ENCODE measurements at places on chromosomes 2 and 18. TPM values are rescaled to one million over a fixed set of nuclear protein-coding genes. Genes with fewer than 3 reads are reported as not detected.

- DNase-seq, result no peak
Observed at GRCh38 chr2:157793053-157793612, 83.0 kb downstream of the ACVR1 start.

- no peak for DNase-seq
Observed at GRCh38 chr2:219020604-219021365, 20.5 kb downstream of the CFAP65 start.

DNA sequence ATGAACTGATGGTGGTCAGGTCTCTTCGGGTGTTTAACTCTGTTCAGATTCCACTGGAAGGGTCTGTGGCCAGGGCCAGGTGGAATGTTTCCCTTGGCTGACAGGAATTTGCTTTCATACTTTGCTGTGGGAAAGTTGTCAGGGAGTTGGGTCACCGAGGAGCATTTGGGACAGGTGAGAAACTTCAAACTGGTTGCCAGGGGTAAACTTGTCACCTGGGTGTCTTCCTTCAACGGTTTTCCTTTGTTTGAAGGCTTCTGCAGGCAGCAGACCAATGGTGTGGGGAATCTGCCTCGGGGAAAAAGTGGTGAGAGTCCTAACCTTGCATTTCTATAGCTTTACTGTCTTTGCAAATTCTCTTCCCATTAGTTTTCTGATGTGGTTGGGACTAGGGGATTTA lies 92.2 kb downstream of the TGFA start:
- no peak for DNase-seq

- DNase-seq, result no peak
Observed at GRCh38 chr2:119051263-119051662, 107.3 kb downstream of the C1QL2 start.

DNA sequence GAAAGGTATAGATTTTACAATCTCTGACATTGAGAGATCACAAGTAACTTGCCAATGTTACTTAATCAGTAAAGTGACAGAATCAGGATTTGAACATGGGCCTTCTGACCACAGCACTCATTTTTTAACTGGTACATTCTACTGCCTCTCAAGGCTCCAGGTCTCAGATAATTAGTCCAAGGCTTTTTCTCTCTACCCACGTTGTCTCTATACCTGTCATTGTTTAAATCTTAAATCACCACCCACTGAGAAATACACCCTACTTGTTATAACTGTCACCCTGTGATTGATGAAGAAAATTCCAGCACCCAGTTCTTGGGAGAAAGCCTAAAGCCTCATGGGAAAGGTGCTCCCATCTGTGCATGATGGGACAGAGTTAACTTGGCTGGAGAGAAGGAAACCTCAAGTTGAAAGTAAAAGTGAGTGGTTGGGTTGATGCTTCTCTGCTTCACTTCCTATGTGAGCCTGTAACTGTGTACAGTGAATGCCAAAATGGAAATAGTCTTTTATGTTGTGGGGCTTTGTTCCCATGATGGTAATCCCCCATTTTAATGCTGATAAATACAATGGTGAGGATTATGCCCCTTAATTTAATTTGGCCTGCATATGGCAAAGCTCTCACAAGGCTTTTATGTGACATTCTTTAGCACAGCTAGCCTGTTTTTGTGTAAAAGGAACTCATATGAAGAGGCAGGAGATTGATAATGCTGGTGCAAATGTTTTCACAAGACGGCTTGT lies 190.1 kb upstream of the SP5 start:
- DNase-seq, result no peak

- DNase-seq, result no peak
Observed at GRCh38 chr2:216183462-216183861, 74.3 kb downstream of the XRCC5 start.

DNA sequence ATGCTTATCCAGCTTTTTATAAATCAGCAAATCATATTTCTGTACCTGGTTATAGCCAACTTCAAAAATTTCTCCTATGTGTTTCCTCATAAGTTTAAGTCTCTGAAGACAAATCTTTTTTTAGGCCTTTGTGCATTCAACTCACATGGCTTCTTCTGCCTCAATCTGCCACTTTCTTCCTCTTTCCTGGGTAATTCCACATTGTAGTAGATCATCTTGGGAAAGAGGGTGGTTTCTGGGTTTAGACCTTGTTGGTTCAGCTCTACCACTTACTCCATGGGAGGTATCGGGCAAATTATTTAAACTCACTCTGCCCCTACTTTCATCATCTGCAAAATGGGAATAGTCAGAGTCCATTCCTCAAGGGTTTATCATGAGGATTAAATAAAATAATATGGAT lies 707.0 kb upstream of the ZEB2 start:
- no peak for DNase-seq

DNA sequence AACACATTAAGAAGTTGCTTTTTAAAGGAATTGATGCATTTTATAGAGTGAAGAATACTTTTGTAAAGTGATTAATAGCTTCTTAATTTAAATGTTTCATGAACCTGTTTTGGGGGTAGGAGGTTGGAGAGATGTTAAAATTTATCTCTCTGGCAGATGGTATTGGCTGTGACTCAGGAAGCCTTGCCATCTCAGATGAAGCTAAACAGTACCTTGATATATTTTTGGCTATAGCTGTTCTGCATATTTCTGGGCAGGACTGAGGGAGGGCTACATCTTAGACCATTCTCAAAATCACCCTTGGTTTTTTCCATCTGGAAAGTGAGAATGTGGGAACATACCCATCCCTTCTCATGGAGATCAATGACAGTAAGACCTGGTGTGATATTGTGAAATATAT lies 13.4 kb downstream of the CAPN14 start:
- DNase-seq, result no peak

DNA sequence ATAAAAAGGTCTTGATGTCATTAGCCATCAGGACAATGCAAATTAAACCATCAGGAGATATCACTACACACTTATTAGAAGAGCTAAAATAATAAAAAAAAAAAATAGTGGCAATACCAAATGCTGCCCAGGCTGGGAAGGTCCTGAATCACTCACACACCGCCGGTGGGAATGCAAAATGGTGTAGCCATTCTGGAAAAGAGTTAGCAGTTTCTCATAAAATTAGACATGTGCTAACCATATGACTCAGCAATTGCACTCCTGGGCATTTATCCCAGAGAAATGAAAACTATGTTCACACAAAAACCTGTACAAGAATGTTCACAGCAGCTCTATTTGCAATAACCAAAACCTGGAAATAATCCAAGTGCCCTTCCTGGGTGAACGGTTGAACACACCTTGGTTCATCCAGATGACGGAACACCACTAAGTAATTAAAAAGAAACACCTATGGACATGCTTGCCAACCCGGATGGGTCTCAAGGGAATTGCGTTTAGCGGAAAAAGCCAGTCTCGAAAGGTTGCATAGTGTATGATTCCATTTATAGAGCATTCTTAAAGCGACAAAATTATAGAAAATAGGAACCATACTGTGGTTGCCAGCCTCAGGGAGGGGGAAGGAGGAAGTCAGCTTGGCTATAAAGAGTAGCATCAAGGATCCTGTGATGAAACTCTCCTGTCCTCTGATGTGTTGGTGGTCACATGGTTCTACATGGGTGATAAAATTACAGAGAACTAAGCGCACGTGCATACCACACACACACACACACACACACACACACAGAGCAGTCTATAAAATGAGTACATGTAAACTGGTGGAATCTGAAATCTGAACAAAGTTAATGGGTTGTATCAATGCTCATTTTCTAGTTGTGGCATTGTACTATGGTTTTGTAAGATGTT lies 4.6 kb downstream of the MBP start:
- DNase-seq, result no peak

DNA sequence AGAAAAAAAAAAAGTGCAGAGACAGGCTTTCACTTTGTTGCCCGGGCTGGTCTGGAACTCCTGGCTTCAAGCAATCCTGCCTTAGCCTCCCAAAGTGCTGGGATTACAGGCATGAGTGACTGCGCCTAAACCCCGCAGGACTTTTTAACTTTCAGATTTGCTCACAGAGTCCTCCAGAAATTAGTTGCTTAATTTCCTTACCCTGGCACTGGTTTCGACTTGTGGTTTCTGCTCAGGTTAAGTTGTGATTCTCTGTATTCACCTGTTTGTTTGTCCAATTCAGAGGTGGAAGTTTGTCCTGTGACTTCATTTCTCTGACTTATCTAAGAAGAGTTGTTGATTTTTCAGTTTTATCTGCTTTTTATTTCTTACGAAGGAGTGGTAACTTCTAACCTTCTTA lies 238.1 kb downstream of the TMEM182 start:
- no peak for DNase-seq

DNA sequence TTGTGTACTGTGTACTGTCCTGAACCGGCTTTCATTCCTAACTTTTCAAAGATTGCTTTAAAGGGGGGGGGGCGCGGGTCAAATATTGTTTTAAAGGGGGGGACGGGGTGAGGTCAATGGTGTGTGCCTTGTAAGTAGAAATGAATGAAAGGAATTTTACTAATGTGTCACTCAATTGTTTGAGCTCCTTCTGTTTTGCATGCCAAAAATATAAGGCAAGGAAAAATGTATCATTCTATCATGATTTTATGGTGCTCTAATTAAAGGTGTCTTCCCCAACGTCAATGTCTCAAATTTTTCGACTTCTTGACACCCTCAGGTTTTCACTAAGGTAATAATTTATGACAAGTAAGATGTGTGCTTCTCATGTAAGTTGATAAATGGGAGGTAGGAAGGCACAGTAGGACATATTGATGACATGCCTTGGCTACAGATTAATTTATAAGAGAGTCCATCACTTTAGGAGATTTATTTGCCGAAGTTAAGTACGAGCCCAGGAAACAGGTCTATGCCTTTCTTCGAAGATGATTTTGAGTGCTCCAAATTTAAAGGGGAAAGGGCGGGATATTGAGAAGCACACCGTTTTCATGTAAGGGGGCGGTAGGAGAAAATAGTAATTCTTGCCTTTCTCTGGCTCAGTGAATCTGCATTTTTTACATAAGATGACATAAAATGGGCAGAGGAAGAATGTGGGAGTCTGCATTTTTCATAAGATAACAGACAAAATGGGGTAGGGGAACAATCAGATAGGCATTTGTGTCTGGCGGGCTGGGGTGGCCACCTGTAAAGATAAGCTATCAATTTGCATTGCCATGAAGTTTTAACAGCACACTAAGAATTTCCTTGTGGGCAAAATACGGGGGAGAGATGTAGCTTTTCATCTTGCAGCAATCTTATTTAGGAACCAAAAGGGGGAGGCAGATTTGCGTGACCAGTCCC lies 1.2 kb upstream of the TRAPPC8 start:
- DNase-seq, result no peak

- no peak for DNase-seq
Observed at GRCh38 chr2:198930170-198930569, 527.6 kb downstream of the SATB2 start.

GRCh38 chr2:160132761-160133160 lies 67.3 kb downstream of the ITGB6 start:
- DNase-seq, result no peak

GRCh38 chr18:56038171-56039030 lies 450.4 kb upstream of the TCF4 start:
- DNase-seq, result no peak

- DNase-seq, result no peak
Observed at GRCh38 chr2:234917211-234917975, 34.4 kb upstream of the SH3BP4 start.

DNA sequence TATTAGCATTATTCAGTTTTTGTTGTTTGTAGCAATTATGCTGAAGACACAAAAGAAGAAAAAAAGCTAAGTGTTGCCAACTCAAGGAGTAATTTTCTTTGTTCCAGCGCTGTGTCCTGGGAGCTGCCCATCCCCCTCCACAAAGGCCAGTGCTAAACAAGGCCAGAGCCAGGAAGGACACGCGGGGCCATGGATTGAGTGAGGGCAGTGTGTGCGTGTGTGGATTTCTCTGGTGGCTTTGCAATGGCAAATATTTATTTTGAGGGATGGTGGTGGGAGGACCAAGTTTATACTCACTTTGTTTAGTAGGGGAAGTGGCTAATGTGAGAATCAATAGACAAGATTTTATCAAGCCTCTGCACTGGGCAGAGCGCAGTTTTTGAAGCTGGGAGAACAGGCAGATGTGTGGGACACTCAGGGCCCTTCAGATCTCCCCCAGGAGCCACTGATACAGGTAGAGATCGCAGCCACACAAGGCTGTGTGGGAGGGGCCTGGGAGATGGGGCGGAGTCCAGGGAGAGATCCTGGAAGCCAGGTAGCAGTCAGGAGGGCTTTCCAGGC lies 11.4 kb downstream of the AGAP1 start:
- DNase-seq, result no peak

DNA sequence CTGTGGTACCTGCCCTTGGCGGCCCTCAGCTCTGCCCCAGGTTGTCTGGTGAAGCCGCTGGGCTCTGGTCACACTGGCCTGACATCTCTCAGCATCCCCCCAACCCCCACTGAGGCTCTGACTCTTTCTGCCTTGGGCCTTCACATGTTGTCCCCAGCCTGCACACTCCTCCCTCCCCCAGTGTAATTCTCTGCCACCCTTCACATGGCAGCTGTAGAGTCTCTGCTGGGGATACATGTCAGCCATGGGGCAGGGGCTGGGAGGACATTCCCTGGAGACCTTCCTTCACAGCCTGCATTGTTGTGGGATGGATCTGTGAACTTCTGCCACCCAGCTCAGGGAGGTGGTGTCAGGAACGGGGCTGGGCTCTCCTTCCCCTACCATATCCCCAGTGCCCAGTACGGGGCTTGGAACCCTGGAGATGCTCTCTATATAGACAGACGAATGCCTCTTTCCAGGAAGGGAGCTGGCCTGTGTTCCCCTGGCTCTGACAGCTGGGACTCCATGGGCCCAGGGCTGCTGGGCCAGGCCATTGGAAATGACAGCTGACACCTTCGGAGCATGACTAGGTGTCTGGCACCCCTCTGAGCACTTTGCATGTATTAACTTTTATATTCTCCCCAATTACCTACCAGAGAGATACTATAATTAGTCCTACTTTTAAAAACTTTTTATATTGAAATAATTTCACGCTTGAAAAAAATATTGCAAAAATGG lies 151.5 kb downstream of the INHBB start:
- DNase-seq, result no peak

DNA sequence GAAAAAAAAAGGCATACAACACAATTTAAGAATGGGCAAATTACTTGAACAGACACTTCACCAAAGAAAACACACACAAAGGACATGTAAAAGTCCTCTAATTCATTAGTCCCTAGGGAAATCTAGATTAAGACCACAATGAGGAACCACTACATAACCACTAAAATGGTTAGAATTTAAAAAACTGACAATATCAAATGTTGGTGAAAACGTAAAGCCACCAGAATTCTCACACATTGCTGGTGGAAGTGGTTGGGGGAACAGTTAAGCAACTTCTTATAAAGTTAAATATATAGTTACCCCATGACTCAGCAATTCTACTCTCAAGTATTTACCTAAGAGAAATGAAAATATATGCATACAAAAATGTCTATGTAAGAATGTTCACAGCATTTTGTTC lies 11.8 kb downstream of the RTN4 start:
- DNase-seq, result no peak

DNA sequence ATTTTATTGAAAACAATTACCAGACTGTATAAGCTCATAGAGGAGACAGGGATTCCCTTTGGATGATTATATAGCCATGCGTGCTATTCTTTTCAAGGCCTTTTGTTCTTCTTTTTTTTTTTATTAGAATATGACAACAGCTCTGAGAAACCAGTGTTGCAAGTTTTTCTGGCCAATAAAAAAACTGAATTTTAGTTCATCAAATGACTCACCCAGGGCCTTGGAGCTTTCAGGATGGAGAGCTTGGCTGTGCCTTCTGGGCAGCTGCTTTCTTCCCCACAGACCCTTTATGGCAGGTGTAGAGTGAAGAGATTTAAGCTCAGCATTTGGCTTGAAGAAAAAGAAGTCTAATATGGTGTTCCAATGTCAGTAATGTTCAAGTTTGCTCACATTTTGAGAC lies 497.9 kb upstream of the FANCL start:
- DNase-seq, result no peak

Gene OST4
- 248 TPM for total RNA-seq

Gene TMEM200C
- 0.41 TPM for total RNA-seq

Gene DPP4
- total RNA-seq, result 30.7 TPM

Gene CPO
- total RNA-seq, result not detected

Gene PDCD1
- total RNA-seq, result 1.8 TPM

Gene CIB4
- total RNA-seq, result not detected

Measured in upper lobe of right lung (tissue), 1 donor.